Activated CD8-positive, alpha-beta T cell treated with anti-CD3 and anti-CD28 coated beads for 36 hours (primary cell): ENCODE measurements at places on chromosomes 16 and 17. TPM values are rescaled to one million over a fixed set of nuclear protein-coding genes. Genes with fewer than 3 reads are reported as not detected.

- H3K36me3 ChIP-seq: no peaks in the 10 kb centered on the region
- H3K27me3 ChIP-seq: no peaks in the 10 kb centered on the region
- H3K27ac ChIP-seq: peak overlapping the region; percentile 25
- H3K4me1 ChIP-seq: peaks cover 3% of the 10 kb centered on the region
- H3K4me3 ChIP-seq: peak overlapping the region; percentile 57
- peak; percentile 77 for DNase-seq
These were observed 15.0 kb upstream of the C17orf58 start for GRCh38 chr17:68011199-68011665.

GRCh38 chr17:28347261-28347891, 10.0 kb downstream of the POLDIP2 start:
- H3K27ac ChIP-seq: no peak overlapping the region
- H3K4me3 ChIP-seq: no peak overlapping the region
- no peak for DNase-seq
- H3K4me1 ChIP-seq: no peaks in the 10 kb centered on the region
- peaks cover 47% of the 10 kb centered on the region for H3K36me3 ChIP-seq
- H3K27me3 ChIP-seq: no peaks in the 10 kb centered on the region

- H3K4me3 ChIP-seq: no peak within 1 kb of the TSS
- DNase-seq: no peak
- no peaks in the 10 kb centered on the region for H3K36me3 ChIP-seq
- no peak within 1 kb of the TSS for H3K27ac ChIP-seq
These were observed at the start of gene PRCD for GRCh38 chr17:76539631-76540271. Gene PRCD, plus strand, starts transcription at chr17:76540044. Its CDS starts 98 bp downstream, at chr17:76540142.

DNA sequence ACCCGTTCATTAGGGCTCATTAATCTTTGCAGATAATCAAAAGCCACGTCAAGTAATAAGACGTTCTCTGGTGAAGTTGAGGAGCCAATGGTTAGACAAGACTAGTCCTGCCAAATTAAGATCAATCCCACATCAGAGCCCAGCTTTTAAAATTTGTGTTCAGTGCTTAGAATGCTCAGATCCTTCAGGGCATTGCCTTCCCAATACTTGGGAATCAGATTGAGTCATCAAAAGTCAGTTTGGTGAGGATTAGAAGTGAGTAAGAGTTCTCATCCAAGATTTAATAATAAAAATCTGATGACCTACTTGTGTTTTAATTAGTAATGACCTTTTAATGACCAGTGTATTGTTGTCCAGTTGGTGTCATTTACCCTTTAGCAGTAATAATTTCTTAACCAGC, 19.8 kb downstream of the MAP2K4 start:
- peaks cover 19% of the 10 kb centered on the region for H3K36me3 ChIP-seq
- DNase-seq: no peak
- H3K4me1 ChIP-seq: peaks cover 65% of the 10 kb centered on the region
- H3K4me3 ChIP-seq: no peak overlapping the region
- no peak overlapping the region for H3K27ac ChIP-seq

- H3K4me3 ChIP-seq: no peak overlapping the region
- no peaks in the 10 kb centered on the region for H3K27me3 ChIP-seq
- H3K27ac ChIP-seq: no peak overlapping the region
- no peak for DNase-seq
- no peaks in the 10 kb centered on the region for H3K36me3 ChIP-seq
These were observed 1021.1 kb upstream of the CDH8 start for GRCh38 chr16:63057341-63057740.

- H3K36me3 ChIP-seq: no peaks in the 10 kb centered on the region
- no peak overlapping the region for H3K4me3 ChIP-seq
- H3K4me1 ChIP-seq: no peaks in the 10 kb centered on the region
- DNase-seq: no peak
- no peak overlapping the region for H3K27ac ChIP-seq
These were observed 249.4 kb downstream of the WWOX start for GRCh38 chr16:78348886-78349285.

- H3K36me3 ChIP-seq: no peaks in the 10 kb centered on the region
- no peaks in the 10 kb centered on the region for H3K4me1 ChIP-seq
- DNase-seq: no peak
- H3K4me3 ChIP-seq: no peak overlapping the region
- H3K27me3 ChIP-seq: no peaks in the 10 kb centered on the region
These were observed 14.7 kb upstream of the GSG1L start for GRCh38 chr16:28078261-28078660.

DNA sequence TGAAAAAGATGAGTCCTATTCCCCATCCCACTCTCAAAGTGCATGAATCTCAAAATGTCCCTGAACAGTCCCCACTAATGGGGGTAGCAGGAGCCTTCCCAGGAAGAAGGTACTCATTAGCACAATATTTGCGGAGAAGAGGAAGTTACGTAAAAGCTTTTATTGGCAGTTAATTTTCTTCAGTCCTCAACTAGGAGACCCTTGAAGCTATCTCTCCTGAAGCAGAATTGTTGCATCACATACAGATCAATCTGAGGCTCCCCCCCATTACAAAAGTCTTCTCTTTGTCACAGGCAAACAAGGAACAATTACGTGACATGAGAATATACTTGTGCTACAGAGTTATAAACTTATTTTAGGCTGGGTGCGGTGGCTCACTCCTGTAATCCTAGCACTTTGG, 14.2 kb downstream of the SLFN12L start:
- DNase-seq: no peak
- peaks cover 96% of the 10 kb centered on the region for H3K4me1 ChIP-seq
- H3K27me3 ChIP-seq: no peaks in the 10 kb centered on the region

- no peaks in the 10 kb centered on the region for H3K36me3 ChIP-seq
- H3K27me3 ChIP-seq: peaks cover 19% of the 10 kb centered on the region
- no peak overlapping the region for H3K27ac ChIP-seq
- no peak for DNase-seq
- no peak overlapping the region for H3K4me3 ChIP-seq
These were observed 21.1 kb downstream of the ARHGAP23 start for GRCh38 chr17:38449364-38449763.

GRCh38 chr16:87140211-87141200, 176.7 kb downstream of the C16orf95 start:
- peaks cover 2% of the 10 kb centered on the region for H3K4me1 ChIP-seq
- no peaks in the 10 kb centered on the region for H3K36me3 ChIP-seq
- no peak overlapping the region for H3K4me3 ChIP-seq
- DNase-seq: no peak
- H3K27ac ChIP-seq: no peak overlapping the region

DNA sequence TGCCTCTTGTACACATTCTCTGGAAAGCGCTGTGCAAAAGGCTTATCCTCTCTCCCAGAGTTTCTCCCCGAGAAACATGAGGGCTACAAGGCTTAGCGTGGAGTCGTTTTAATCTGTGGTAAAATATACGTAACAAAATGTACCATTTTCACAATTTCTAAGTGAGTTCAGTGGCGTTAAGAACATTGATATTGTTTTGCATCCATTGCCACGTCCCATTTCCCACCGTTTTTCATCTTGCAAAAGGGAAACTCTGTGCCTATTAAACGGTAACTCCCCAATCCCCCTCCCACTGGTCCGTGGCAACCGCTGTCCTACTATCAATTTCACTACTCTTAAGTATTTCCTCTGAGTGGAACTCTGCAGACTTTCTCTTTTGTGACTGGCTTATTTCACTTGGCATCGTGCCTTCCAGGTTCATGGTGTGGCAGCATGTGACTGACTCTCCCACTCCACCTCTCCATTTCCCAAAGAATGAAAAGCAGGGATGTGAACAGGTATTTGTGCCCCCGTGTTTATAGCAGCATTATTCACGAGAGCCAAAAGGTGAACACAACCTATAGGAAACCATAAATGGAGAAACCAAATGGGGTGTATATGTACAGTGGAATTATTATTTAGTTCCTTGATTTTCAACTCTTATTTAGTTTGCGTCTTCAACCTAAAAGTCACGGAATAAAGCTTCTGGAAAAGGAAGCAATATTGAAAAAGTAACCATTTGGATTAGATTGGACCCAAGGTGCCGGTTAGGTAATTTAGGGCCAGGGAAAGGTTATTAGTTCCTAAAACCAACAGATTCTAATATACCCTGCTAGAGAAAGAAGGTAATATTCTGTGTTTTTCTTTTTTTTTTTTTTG, 1.1 kb upstream of the USP32 start:
- no peaks in the 10 kb centered on the region for H3K27me3 ChIP-seq
- DNase-seq: peak; percentile 60
- no peaks in the 10 kb centered on the region for H3K36me3 ChIP-seq
- peak overlapping the region; percentile 97 for H3K27ac ChIP-seq
- H3K4me3 ChIP-seq: peak overlapping the region; percentile 93
- peaks cover 49% of the 10 kb centered on the region for H3K4me1 ChIP-seq

DNA sequence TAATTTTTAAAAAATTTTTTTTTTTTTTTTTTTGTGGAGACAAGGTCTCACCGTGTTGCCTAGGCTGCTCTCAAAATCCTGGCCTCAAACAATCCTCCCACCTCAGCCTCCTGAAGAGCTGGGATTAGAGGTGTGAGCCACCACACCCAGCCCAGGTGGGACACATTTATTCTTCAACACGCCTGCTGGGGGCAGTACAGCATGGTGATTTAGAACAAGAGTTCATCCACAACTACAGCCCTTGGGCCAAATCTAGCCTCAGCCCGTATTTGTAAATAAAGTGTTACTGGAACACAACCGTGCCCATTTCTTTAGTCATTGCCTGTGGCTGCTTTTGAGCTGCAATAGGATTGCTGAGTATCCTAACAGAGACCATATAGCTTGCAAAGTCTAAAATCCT, 92.8 kb downstream of the KATNIP start:
- peak; percentile 15 for DNase-seq
- H3K27ac ChIP-seq: no peak overlapping the region
- H3K27me3 ChIP-seq: no peaks in the 10 kb centered on the region
- H3K36me3 ChIP-seq: peaks cover 8% of the 10 kb centered on the region

DNA sequence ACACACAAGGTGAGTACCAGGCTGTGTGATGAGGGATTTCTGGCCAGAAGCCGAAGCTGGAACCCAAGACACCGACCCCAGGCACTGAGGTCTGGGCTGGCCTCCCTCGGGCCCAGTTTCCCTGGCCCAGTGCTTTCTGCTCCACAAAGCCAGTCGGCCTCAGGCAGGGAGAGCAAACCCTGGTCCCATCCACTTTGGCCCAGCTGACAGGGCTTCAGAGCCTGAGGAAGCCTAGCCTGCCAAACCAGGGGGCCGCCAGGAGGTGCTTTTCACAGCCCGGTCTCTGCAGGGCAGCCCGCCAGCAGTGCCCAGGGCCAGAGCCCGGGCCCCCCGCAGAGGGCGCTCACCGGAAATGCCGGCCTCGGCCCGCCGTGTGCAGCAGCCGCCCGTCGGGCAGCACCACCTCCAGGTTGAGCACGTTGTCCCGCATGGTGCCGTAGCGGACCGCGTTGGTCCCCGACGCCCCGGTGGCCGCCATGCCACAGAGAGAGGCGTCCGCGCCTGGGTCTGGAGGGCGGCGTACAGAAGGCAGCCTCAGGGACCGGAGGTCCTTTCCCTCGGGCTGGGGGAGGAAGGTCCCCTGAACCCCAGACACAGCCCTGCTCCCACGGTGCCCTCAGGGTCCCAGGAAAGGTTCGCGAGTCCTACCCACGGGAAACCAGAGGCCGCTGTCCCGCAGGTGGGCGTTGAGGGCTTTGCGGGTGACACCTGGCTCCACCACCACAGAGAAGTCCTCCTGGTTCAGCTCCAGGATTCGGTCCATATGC, 2.2 kb downstream of the LDHD start:
- no peak overlapping the region for H3K4me3 ChIP-seq
- H3K36me3 ChIP-seq: no peaks in the 10 kb centered on the region
- no peak for DNase-seq
- H3K27ac ChIP-seq: no peak overlapping the region

DNA sequence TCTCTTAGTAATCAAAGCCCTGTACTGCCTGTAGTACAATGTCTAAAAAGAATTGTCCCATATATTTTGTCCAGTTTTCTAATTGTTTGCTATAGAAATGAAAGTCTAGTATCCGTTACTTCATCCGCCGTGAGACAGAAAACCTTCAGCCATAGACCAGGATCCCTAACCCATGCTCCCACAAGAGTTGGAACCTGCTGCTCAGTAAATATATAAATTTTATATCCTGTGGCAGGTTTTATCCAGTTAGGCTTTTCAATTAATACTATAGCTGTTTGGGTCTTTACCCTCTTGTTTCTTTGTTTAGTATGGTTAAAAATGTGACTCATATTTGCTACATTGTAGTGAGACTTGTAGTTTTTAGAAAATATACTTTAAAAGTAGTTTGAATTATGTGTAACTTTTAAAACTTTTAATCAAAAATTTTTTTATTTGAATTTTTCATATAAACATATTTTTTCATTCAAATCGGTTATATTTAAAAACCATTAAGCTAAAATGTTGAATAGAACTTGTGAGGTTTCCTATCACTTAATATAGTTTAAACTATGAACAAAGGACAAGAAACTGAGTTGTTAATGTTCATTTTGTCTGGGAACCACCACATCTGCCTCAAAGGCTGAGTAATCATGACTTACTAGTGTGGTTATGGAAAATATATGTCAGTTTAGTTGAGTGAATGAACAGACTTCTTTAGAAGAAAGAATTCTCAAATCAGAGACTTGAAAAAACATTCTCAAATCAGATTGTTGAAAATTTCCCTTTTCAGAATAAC, 54.8 kb downstream of the VMP1 start:
- peak overlapping the region; percentile 97 for H3K27ac ChIP-seq
- peaks cover 68% of the 10 kb centered on the region for H3K4me1 ChIP-seq
- H3K4me3 ChIP-seq: peak overlapping the region; percentile 54
- no peaks in the 10 kb centered on the region for H3K27me3 ChIP-seq

DNA sequence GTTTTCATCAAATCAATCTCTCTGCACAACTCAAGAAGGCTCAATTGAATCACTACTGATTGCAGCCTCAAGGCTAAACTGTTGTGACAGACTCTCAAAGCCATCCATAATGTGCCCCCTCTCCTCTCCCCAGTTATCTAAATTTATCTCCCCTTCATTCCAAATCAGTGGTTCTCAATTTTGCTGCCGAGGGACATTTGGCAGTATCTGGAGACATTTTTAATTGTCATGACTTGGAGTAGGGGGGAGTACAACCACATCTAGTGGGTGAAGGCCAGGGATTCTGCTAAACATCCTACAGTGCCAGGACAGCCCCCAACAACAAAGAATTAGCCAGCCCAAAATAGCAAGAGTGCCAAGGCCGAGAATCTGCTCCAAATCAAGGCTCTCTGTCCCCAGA, 9.1 kb downstream of the USP31 start:
- peaks cover 17% of the 10 kb centered on the region for H3K36me3 ChIP-seq
- DNase-seq: no peak
- H3K4me1 ChIP-seq: peaks cover 3% of the 10 kb centered on the region
- H3K27ac ChIP-seq: no peak overlapping the region
- H3K4me3 ChIP-seq: no peak overlapping the region

GRCh38 chr16:55439101-55439690, 39.8 kb upstream of the MMP2 start:
- no peaks in the 10 kb centered on the region for H3K4me1 ChIP-seq
- no peak overlapping the region for H3K4me3 ChIP-seq
- no peak for DNase-seq
- peaks cover 14% of the 10 kb centered on the region for H3K27me3 ChIP-seq
- no peaks in the 10 kb centered on the region for H3K36me3 ChIP-seq
- H3K27ac ChIP-seq: no peak overlapping the region

- H3K4me1 ChIP-seq: peaks cover 9% of the 10 kb centered on the region
- no peaks in the 10 kb centered on the region for H3K36me3 ChIP-seq
- no peaks in the 10 kb centered on the region for H3K27me3 ChIP-seq
- no peak overlapping the region for H3K27ac ChIP-seq
- no peak for DNase-seq
These were observed 9.5 kb upstream of the CMIP start for GRCh38 chr16:81435103-81435502.

FBXW10 gene
- total RNA-seq: not detected

SLC38A10 gene
- 45.4 TPM for total RNA-seq

AOC3 gene
- total RNA-seq: 2.0 TPM

KRTAP17-1 gene
- total RNA-seq: not detected

KRT12 gene
- total RNA-seq: not detected

ZFHX3 gene
- 0.16 TPM for total RNA-seq

SCN4A gene
- 0.20 TPM for total RNA-seq

UNC13D gene
- 136 TPM for total RNA-seq

TP53TG3B gene
- total RNA-seq: not detected

ACD gene
- 53.7 TPM for total RNA-seq

ADAD2 gene
- total RNA-seq: 0.63 TPM

CRYBA1 gene
- total RNA-seq: not detected

MT3 gene
- total RNA-seq: 30.7 TPM

LGALS9B gene
- total RNA-seq: not detected
